Umbilical cord (tissue), 2 donors: ENCODE measurements at places on chromosomes 7 and 10. TPM values are rescaled to one million over a fixed set of nuclear protein-coding genes. Genes with fewer than 3 reads are reported as not detected.
A peak's percentile ranks its signal among the peaks of the same experiment; 100 is the strongest.

SCD gene
- 52.0 TPM for total RNA-seq

MALRD1 gene
- total RNA-seq = 4.8 TPM

CYP2C8 gene
- total RNA-seq = 5.1 TPM

BUD31 gene
- total RNA-seq = 127 TPM

SHTN1 gene
- 1.4 TPM for total RNA-seq

DNA sequence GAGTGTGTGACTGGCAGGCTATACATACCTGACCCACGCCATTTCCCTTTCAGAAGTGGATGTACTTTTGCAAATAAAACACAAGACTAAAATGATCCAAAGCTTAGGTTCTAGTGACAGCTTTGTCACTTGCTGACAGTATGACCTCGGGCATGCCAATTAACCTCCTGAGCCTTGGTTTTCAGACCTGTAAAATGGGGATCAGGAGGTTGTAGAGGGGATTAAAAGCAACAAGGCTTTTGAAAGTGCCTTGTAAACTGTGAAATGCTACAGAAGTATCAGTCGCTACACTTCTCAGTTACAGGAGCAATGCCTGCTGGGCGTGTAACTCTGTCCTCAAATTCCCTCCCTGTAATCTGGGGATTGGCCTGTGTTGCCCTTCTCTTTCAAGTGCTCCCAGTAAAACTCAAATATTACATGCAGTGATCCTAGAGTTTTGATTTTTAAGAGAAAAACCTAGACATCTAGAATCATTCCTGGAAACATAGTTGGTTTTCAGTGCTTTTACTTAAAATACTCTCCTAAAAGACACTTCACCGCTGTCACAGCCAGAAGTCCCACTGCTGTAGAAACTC lies 8.8 kb upstream of the GRB10 start:
- peak; percentile 52 for DNase-seq

DNA sequence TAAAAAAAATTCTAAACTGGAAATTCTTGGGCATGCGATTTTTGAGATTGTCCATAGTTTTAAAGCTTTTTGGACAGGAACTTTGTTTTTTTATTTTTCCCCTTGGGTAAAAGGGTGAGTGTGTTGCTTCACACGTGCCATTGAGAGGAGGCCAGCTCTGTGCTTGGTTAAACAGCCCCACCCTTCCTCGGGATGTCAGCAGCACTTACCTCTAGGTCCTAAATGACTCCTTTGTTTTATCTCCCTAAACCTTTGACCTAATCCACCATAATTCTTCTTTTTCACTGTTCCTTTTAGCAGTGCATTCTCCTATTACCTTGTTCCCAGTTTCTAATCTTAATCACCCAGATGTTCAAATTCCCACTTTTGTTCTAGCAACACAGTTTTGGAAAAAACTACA lies 83.5 kb downstream of the SEMA3D start:
- DNase-seq = no peak

- DNase-seq = no peak
Measured at GRCh38 chr10:1646332-1646731, 91.0 kb downstream of the ADARB2 start.

- DNase-seq = no peak
Measured at GRCh38 chr7:155739538-155740143, 72.6 kb downstream of the SHH start.

DNA sequence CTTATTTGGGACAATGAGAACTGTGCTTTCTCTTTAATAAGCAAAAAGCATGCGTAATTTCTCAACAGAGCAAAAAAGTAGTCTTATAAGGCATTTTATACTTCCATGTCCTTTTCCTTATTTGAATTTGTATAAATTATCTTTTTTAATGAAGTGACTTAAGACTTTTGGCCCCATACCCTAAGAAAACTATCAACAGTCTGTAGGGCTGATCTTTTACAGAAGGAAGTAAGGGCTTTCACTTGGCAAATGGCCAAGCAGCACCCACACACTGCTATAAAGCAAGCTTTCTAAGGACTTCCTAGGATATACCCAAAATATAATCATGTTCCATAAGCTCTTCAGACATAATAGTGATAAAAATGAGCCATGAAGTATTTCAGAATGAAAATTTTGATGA lies 3.4 kb downstream of the CRPPA start:
- peak; percentile 12 for DNase-seq

DNA sequence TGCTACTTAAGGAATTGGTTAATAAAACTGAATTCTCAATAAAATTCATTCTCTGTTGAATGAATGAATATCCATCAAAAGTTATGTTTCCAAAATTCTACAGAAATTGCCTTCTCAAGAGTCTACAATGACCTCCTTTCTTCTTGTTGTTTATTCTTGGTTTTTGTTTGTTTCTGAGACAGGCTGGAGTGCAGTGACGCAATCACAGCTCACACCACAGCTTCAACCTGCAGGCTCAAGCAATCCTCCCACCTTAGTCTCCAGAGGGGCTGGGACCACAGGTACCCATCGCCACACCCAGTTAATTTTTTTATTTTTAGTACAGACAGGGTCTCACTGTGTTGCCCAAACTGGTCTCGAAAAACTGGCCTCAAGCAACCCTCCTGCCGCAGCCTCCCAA lies 97.6 kb downstream of the LMBR1 start:
- DNase-seq = no peak
